ENCODE measurements at places on chromosomes 1 and 21. TPM values are rescaled to one million over a fixed set of nuclear protein-coding genes. Genes with fewer than 3 reads are reported as not detected.

Gene DYNLT4
- total RNA-seq, result not detected

Gene RNU5D-1
- total RNA-seq, result not detected

Gene RGS4
- 68.6 TPM for total RNA-seq

- DNase-seq, result no peak
Observed at GRCh38 chr1:243452092-243452491, 196.3 kb downstream of the SDCCAG8 start.

DNA sequence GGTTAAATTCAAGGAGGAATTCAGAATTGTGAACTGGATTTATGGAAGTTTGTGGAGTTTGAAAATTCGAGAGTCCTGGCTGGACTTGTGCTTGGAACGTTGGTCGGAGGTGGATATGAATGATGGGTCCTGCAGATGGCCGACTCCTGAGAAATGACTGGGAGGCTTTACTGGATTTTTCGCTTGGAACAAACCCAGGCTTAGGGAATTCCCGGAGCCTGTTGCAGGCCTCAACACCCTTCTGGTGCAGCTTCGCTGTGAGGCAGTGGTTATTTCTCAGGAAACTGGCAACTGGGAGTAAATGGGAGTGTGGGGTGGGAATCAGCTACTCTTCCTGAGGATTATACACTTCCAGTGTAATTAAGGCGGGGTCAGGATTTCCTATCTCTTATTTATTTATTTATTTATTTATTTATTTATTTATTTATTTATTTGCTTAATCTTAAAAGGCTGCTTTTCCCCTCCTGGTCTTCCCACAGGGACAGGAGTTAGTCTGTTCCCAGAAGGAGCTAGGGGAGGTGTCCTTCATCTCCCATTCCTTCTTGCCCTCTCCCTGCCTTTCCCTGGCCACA is 21.1 kb downstream of the MAPKAPK2 start:
- DNase-seq, result no peak

- DNase-seq, result peak; percentile 18
Observed at GRCh38 chr1:71046891-71047634, 553 bp downstream of the PTGER3 start.

DNA sequence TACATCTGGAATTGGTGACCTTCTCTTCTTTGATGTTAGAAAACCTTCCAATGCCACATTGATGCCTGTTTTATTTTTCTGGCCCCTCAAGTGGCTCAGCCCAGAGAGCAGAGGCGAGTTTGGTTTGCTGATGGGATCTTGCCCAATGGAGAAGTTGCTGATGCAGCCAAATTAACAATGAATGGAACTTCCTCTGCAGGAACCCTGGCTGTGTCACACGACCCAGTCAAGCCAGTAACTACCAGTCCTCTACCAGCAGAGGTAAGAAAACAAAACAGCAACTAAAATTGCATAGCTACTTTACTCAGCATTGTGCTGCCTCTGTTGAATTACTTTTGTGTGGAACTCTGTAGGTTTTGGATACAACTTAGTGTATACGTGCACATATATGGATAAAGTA is 97.6 kb downstream of the CC2D1B start:
- no peak for DNase-seq

DNA sequence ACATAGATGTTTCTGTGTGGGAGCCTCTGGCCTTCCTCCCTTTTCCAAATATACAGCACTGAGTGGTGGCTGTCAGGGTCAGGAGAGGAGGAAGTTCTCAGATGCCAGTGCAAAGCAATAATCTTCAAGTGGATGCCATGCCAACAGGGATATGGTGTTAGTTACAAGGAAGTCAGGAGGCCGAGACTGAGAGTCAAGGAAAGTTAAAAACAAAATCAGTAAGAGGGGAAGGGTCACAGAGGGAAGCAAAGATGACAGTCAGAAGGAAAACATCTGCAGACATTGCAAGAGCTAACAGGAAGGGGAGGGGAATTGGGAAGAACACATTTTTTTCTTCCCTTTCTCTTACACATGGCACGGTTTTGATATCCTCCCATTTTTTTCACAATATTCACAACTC is 691.4 kb downstream of the ADGRL2 start:
- DNase-seq, result no peak

- DNase-seq, result peak; percentile 19
Observed at GRCh38 chr1:162755306-162755705, 35.2 kb upstream of the HSD17B7 start.

DNA sequence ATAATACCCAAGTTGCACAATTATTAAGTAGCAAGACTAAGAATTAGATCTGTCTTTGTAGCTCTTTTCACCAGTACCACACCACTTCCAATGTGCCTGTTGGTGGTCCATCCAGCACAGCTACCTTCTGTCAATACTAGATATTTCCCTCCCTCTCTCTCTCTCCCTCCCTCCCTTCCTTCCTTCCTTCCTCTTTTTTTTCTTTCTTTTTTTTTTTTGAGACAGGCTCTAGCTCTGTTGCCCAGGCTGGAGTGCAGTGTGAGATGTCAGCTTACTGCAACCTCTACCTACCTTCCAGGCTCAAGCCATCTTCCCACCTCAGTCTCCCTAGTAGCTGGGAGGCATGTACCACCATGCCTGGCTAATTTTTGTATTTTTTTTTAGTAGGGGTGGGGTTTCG is 21.1 kb downstream of the KPNA6 start:
- DNase-seq, result no peak

DNA sequence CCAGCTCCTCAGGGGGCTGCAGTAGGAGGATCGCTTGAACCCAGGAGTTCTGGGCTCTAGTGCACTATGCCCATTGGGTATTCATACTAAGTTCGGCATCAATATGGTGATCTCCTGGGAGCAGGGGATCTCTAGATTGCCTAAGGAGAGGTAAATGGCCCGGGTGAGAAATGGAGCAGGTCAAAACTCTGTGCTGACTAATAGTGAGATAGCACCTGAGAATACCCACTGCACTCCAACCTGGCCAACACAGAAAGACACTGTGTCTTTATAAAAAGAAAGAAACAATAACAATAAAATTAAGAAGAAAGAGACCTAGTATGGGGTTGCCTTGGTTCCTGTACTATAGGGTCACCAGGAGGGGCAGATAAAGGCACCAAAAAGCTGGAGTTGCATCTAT is 13.7 kb upstream of the DUSP12 start:
- no peak for DNase-seq

GRCh38 chr1:90730243-90731022 is 13.3 kb upstream of the BARHL2 start:
- no peak for DNase-seq

GRCh38 chr1:65378247-65378946 is 42.1 kb upstream of the LEPR start:
- no peak for DNase-seq

DNA sequence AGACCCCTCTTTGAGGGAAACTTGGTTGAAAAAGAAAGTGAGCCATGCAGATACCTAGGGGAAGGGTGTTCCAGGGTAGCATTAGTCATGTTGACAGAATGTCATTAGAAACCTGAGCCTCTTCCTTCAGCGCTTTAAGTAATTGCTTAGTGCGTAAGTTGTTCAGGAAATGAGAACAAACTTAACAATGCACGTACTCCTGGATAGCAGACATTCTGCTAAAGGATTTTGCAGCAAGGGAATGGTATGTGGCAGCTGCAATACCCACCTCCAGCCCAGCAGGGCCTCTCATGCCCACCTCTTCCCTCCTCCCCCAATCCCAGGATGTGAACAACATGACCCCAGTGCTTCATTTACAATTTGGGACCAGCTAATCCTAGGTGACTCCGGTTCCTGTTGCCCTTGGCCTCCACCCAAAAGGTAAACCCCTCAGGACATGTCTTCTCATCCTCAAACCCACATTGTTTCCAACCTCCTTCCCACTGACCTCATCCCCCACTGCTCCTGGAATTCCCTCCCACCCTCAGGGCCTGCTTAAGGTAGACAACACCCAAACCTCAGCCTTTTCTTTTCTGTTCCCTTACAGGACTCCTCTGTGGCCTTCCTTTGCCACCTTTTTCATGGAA is 98.0 kb upstream of the BCAR3 start:
- peak; percentile 99 for DNase-seq

- DNase-seq, result no peak
Observed at GRCh38 chr1:3477241-3477995, 23.0 kb downstream of the ARHGEF16 start.

GRCh38 chr1:228270032-228270431 is 62.2 kb downstream of the OBSCN start:
- DNase-seq, result no peak
